Foreskin melanocyte (primary cell): ENCODE measurements at places on chromosomes 16 and 17.
A peak's percentile ranks its signal among the peaks of the same experiment; 100 is the strongest.

- DNase-seq, result peak; percentile 90
Observed at GRCh38 chr17:20189302-20189701, 180.1 kb downstream of the SPECC1 start.

GRCh38 chr16:75062135-75062975 is 54.2 kb downstream of the LDHD start:
- DNase-seq, result peak; percentile 35

GRCh38 chr16:629185-629832 is 1.5 kb upstream of the WFIKKN1 start:
- no peak for DNase-seq

- no peak for DNase-seq
Observed at GRCh38 chr16:81639348-81639747, 139.7 kb upstream of the PLCG2 start.

DNA sequence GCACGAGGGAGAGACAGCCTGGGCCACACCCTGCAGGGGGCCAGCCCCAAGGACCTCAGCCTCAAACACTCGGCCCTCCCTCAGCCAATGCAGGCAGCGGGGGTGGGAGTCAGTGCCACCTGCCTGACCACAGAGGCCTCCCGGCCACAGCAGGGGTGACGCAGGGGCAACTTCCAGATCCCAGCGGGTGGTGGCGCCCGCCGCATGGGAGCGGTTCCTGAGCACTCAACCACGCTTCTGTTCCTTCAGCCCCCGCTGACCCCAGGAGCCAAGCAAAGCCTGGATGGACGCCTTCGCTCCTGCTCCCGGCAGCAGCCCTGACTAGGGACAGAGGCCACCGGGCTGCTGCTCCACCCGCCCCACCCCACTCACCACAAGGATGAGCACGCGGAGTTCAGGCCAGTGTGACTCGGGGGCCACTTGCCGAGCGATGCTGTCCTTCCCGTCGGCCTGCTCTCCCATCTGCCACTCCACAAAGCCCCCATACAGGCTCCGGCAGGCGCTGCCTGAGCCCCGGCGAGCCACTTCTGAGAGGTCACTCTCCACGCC is 5.0 kb upstream of the CYBA start:
- DNase-seq, result no peak

DNA sequence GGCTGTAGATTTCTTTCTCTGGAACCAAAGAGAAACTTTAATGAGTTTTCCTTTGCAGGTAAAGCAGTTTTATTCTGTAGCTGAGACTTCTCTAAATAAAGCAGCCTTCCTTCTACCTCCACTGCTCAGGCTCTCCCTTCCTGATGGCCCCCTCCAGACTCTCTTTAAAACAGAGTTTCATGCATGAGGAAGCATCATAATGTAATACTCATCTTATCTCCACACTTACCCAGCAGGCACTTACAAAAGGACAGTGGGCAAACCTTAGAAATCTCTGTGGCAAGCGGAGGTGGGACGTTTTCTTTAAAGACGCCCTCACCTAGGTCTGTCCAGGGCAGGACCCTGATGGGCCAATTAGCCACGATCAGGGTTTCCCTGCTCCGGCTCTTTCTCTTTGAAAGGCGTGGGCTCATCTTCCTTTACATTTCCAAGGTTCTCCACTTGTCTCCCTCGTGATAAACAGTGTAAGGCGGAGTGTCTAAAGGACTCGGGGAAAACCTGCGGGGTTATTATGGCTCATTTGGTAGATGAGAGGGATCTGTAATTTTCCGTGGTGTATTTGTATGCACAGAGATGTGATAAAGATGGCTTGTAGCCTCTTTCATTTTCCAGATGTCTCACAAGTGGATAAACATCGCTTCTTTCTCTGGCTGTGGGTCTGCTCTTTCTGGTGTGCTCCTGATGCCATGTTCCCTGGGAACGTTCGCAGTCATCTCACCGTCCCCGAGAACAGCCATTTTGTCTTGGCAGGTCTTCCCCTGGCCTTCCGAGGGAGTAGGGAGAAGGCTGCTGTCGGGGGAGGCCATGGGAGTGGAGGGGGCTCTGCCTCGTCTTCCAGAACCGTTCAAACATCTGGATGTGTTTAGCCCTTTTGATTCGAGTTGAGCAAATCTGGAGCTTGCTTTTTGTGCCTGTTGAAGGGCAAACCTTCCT is 239.0 kb downstream of the CCDC182 start:
- no peak for DNase-seq

DNA sequence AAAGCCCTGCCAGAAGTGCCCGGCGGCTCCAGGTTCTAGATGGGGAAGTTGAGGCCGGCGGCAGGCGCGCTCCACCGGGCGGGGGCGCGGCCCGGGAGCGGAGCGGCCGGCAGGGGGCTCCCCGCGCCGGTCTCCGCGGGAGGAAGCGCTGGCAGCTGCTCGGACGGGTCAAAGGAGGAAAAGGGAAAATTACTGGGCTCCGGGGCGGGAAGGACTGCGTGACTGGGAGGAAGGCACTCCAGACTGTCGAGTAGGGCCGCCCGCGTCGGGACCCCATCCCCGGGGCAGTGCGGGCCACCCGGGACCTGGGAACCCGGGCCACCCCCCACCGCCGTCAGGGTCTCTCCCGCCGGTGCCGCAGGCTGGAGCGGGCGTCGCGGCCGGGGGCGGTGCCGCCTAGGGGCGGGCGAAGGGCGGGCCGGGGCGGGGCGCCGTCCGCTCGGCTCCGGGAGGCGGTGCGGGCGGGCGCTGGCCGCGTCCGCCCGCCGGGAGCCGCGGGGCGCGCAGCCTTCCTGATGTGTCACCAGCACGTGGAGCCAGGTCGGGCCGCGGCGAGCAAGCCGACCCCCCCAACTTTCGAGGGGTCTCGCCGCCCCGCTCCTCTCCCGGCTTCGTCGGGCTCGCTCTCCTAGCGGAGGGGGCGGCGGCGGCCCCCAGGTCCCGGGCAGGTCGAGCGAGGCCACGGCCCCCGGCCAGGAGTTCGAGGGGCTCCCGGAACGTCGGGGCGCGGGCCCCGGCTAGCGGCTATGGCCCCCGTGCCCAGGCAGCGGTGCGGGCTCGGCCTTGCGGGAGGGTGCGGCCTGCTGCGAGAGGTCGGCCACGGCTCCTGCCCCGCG is 167.5 kb downstream of the RAB11FIP4 start:
- peak; percentile 72 for DNase-seq

DNA sequence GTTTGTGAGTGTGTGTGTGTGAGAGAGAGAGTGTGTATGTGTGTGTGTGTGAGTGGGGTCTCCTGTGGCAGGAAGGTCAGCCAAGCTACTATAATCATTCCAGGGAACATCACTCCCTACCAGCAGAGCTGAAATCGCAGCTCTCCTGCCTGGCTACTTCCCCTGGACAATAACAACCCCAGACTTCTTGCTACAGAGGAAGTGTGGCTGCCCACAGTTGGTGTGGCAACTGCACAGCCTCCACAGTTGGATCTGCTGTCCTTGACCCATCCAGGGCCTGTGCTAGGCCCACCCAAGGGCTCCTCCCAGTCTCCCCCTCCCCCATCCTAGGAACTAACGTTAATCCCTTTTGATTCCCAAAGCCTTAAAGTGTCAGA is 1.5 kb downstream of the SLC13A5 start:
- DNase-seq, result no peak

- peak; percentile 31 for DNase-seq
Observed at GRCh38 chr16:53821957-53822625, 118.1 kb downstream of the FTO start.
